ENCODE measurements at places on chromosomes 16 and 17.

- DNase-seq: no peak
Measured at GRCh38 chr17:58005728-58006559, 1.1 kb downstream of the SRSF1 start.

DNA sequence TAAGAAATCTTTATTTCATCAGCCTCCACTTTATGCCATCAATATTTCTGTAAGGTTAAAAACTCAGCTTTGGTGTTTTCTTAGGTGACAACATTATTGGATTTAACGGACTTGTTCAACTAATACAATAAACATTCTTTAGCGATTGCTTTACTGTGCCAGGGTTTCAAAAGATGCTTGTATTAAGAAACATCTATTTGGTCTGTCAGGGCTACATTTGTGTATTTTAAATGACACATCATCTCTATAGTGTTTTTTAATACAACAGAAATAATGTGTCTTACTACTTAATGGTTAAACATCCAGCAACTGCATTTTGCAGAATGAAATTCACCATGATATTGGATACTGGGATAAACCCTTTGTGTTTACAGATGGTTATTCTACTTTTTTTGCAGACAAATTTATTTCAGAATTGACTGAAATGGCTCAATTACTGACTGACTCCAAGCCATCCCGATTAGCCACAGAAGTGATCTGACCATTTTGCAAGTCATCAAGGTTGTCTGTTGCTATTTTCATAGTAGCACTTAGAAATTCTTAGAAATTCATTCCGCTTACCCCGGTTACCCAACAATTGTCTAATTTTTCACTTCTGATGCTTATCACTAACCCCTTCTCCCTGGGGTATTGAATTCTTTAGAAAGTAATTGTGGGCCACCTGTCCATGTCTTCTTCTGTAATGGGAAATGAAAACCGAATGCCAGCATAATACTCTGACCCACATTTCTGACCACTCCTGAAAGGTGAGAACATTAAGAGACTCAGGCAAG is 63.7 kb downstream of the HS3ST3A1 start:
- DNase-seq: peak; percentile 29

- DNase-seq: no peak
Measured at GRCh38 chr17:67281743-67282142, 36.7 kb upstream of the HELZ start.

DNA sequence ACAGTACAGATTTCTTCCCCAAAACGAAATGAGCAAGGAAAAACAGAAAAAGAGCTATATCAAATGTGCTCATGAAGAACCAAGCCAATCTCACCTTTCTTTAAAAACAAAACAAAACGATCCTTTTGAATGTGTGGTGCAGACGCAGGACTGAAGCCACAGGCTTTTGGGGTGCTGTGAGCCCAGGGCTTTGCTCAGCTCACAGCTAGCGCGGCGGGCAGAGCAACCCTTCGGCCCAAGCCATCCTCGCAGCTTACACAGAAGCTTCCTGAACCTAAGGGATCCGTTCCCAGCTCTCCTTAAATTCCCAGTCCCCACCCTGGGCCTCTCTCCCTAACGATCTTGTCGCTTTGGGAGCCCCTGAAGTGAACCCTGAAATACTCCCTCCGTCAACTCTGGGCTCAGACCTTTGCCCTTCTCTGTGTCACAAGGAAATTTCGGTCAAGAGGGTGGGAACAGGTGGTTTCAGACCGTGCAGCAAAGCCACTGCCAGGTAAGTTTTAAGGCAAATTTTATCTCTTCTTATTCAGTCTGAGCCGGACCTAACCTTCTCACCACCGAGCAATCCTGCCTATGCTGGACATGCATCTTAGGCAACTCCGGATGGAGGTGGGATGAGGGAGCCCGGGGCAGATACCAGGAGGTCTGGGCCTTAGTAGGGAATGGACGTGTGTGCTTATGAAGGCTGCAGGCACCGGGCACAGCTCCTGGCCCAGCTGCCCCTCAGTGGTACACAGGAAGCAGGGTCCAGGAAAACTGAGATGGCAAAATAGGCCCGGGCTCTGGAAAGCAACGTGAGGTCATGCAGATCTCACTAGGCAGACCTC is 52.0 kb downstream of the COTL1 start:
- DNase-seq: no peak

- DNase-seq: no peak
Measured at GRCh38 chr16:83174671-83175070, 547.9 kb downstream of the CDH13 start.

- no peak for DNase-seq
Measured at GRCh38 chr17:57453841-57454425, 197.6 kb downstream of the MSI2 start.

GRCh38 chr16:51907680-51908079 is 639.3 kb downstream of the TOX3 start:
- no peak for DNase-seq

GRCh38 chr17:31497431-31497830 is 106.0 kb downstream of the RAB11FIP4 start:
- no peak for DNase-seq

DNA sequence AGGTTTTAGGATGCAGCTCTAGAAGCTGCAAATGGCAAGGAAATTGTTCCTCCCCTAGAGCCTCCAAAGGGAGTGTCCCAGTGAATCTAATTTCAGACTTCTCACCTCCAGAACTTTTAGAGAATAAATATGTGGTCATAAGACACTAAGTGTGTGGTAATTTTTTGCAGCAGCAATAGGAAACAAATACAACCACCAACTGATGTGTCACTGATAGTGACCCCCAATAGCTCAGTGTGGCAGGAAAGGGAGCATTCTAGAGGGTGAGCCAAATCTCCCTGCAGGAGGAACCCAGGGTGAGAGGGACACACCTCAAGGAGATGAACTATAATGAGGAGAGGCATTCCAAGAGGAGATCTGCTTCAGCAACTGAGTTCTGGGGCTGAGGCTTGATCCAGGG is 4.1 kb downstream of the CCL4L2 start:
- no peak for DNase-seq

- DNase-seq: peak; percentile 21
Measured at GRCh38 chr17:7884581-7885366, 3.8 kb upstream of the CHD3 start.

- peak; percentile 2 for DNase-seq
Measured at GRCh38 chr17:63191610-63192009, 225.6 kb downstream of the TANC2 start.

DNA sequence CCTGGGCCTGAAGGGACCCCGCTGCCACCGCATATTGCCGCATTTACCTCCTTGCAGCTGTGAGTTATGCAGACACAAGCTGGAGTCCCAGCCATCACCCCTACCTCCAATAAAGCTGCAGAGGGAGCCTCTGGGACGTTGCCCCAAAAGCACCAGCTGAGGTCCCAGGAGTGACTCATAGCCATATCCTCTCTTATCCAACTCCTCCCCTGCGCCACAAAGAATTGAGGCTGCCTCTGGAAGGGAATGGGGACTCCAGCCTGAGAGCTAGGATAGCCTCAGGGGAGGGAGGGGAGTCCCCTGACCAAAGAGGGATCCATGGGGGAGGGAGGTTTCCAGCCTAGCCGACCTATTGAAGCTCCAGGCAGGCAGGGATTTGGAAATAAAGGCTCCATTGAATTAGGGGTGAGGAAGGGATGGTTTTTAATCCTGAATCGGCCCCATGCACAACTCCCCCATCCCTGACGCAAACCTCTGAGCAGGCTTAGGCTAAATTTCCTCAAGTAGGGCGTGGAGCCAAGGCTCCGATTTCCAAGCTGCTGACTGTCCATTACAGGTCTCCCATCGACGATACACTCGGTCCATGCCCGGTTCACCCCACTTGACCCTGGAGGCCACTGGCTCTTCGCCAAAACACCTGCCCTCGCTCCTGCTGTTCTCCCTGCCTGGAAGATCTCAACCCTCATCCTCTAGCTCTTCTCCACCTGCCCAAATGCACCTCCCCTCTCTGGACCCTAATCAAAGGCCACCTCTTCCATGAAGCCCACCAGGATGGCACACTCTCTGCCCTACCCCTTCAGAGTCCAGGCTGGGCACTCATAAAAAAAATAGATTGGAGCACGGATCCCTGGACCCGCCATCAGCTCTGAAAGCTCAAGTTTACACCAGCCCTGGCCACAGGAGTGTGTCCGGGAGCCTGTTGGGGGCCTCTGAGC is 27.5 kb downstream of the PIMREG start:
- no peak for DNase-seq

- no peak for DNase-seq
Measured at GRCh38 chr17:66764506-66764905, 70.4 kb upstream of the CACNG5 start.

- DNase-seq: no peak
Measured at GRCh38 chr17:4540687-4541327, 14.4 kb downstream of the MYBBP1A start.

- peak; percentile 42 for DNase-seq
Measured at GRCh38 chr17:60089096-60089806, 10.5 kb upstream of the HEATR6 start.
